ENCODE measurements at places on chromosomes 7 and 10.
A peak's percentile ranks its signal among the peaks of the same experiment; 100 is the strongest.

- DNase-seq = no peak
Measured at GRCh38 chr10:9922126-9922870, 1095.4 kb upstream of the CELF2 start.

DNA sequence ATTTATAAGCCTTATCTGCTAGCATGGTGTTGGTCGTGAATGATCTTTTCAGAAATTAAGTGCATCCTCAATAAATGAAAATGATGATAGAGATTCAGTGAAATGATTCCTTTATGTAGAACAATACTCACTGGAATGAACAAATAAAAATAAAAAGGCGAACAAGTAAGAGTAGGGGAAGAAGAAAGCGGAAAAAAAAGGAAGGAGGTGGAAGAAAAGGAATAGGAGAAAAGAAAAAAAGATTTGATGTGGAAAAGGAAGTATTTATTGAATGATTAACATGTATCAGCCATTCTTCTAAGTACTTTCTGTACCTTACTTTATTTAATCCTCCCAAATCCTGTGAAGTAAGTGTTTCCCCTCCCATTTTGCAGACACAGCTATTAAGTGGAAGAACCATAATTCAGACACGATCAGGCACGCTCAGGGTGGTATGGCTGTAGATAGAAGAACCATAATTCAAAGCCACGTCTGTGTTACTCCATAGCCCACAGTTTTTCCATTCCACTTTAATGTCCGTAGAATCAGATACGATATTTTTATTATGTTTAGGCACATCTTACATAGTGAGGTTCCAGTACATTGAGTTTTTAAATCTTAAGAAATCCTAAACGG lies 156.2 kb upstream of the LAMB4 start:
- DNase-seq = no peak

DNA sequence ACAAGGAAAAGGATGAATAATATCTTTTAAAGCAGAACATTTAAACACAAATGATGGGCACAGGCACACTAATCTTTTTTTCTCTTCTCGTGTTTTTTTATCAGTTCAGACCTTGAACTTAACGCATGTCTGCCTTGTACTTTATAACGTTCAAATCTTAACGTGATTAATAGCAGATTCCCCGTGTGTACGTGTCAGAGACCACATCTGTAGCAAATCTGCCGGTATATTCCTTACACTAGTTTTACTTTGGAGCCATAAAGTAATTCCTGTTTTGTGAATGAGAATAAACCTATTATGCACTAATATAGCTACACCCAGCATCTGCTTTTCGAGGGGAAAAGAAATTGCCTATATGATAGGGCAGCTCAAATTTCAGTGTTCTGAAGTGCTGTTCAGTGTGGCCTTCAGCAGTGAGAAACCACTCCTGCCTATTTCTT lies 166.0 kb upstream of the TCF7L2 start:
- no peak for DNase-seq

DNA sequence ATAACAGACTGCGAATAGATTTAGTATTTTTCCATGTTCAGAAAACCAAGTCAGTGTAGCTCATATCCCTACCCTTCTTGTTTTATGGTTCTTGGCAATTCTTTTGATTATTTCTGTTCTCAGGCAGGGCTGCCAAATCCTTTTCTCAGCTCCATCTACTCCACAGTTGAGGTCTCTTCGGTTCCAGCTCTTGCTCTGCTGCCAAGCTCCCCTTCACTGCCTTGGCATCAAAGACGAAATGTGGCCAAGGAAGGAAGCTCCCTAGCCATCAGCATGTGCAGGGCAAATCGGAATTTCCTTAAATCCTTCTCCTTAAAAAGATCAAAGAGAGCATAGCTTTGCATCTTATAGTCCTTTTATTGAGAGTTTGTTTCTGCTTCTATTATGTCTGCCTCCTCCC lies 116.4 kb upstream of the NOBOX start:
- no peak for DNase-seq

DNA sequence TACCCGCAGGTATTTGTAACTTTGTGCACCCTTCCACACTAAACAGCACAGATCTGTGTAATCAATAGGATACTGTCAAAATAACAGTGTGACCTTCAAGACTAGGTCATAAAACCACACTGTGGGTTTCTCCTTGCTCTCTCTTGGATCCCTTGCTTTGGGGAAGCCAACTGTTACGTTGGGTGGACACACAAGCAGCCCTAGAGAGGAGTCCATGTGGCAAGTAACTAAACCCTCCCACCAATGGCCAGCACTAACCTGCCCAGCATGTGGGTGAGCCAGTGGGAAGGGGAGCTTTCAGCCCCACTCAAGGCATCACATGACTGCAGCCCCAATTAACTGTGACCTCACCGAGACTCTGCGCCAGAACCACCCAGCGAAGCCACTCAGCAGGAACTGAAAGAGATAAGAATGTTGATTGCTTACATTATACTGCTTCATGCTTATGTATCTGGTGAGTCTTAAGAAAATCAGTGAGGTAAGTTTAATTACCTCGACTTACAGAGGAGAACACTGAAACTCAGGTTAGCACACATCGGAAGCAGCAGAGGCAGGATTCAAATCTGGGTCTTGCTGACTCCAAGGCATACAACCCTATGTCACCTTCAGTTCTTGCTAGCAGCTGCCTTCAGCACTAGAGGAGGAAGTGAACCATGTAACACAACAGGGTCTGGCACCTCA lies 9.4 kb upstream of the ZC3HAV1 start:
- no peak for DNase-seq

- DNase-seq = no peak
Measured at GRCh38 chr7:70456719-70457118, 675.2 kb upstream of the GALNT17 start.

- no peak for DNase-seq
Measured at GRCh38 chr7:27156508-27156898, at the start of gene HOXA7. Gene HOXA7, minus strand, starts transcription at chr7:27156675. Its CDS starts 130 bp downstream, at chr7:27156545.

- DNase-seq = no peak
Measured at GRCh38 chr10:69600761-69601330, 27.6 kb upstream of the NEUROG3 start.

- no peak for DNase-seq
Measured at GRCh38 chr7:32043688-32044087, 26.5 kb downstream of the PDE1C start.

DNA sequence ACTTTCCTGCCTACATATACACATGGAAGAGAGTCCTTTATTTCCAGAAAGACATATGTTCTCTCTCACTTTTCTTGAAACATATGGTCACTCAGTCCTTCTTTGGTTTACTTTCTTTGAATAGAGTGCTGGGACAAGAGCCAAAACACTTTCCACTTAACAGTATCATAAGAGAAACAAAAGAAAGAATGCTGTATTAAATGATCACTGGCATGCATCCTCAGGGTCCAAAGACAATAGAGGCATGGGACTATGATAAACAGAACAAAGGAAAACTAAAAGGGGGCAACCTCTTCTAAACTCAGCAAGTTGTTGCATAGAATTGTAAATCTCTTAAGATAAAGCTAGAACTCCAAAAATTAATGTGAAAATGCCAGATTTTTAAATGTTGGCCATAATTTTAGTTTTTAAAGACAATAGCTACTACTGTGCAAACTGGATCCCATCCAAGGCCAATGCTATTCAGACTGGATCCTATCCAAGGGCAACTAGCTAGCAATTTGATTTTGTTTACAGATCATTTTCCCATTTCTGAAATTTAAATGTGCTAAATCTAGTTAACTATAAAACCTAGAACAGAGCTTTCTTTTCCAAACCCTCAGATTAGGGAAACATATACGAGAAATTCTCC lies 687.5 kb downstream of the SORCS3 start:
- no peak for DNase-seq

GRCh38 chr7:148623586-148624282 lies 33.2 kb downstream of the C7orf33 start:
- DNase-seq = no peak

DNA sequence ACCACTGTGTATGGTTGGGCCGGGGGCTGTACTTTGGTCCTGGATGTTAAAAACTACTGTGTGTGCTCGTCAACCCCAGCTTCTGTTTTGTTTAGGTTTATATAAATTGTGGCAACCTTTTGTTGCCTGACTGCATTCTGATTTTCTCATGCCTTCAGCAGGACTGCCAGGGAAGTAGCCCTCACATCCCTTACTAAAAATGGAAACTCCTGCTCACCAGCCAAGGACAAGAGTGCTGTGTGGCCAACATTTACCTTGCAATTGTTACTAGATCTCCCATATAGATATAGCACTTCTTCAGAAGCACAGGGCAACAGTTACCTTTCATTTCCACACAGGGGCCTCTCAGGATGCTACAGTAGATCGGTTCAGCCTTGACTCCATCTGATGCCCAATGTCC lies 174.4 kb downstream of the TAX1BP1 start:
- DNase-seq = no peak

- DNase-seq = peak; percentile 84
Measured at GRCh38 chr7:65006094-65006992, at the start of gene ERV3-1. Gene ERV3-1, minus strand, starts transcription at chr7:65006687. Its CDS starts 13,661 bp downstream, at chr7:64993026.

GRCh38 chr7:25832456-25832855 lies 319.5 kb upstream of the NFE2L3 start:
- DNase-seq = no peak

DNA sequence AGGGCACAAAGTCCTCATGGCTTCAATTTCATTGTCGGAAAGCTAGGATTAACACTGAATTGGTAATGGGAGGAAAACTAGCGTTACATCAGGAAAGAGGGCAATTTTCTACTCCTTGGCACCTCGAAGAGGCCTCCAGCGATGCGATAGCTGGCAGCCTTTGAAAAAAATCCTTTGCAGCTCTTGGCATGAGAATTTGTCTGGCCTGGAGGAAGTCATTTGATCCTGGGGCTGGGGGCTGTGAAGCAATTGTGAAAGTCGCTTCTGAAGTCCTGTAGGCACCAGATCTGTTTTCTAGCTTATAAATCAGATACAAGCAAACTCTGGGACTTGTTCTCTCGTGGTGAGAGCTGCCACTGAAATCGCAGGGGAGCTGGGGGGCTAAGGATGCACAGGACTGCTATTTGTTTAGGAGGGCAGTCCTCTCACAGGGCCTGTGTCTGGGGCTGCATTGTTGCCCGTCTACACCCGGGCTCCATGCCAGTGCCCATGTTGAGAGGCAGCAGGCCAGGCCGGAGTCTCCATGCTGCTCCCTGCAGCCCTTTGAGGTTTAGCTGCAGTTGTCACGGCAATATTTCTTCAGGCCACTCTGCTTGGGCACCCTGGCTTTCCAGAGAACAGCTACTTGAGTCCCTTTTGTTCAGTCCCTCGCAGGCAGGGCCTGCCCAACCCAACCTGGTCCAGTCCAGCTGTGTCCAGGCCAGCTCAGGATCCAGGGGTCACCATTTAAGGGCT lies 206.8 kb upstream of the LYZL1 start:
- no peak for DNase-seq

GRCh38 chr10:34791947-34792346 lies 23.1 kb downstream of the PARD3 start:
- no peak for DNase-seq

- DNase-seq = no peak
Measured at GRCh38 chr7:33928986-33929385, 23.6 kb downstream of the BMPER start.

GRCh38 chr10:58013406-58013805 lies 254.3 kb downstream of the IPMK start:
- DNase-seq = no peak

GRCh38 chr7:155372782-155373358 lies 75.2 kb downstream of the INSIG1 start:
- DNase-seq = no peak

GRCh38 chr10:124743191-124744101 lies 732 bp downstream of the FAM53B start:
- peak; percentile 47 for DNase-seq

DNA sequence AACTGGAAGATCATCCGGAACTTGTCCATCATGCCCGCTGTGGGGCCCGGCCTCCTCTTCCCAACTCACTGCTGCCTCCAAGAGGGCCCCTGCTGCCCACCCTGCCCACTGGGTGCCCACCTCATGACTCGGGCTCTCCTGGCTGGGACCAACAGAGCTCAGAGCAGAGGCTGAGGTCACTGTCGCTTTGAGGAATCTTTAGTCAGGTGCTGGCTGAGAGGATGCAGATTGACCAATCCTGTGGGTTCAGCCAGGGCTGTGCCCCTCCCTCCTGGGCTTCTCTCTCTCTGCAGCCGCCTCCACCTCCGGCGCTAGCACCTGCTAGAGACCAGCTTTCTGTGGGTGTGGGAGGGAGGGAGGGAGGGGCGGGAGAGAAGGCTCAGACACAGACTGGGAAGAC lies at the start of gene CALHM1:
Gene CALHM1, minus strand, starts transcription at position 181 of the 400 bp plus-strand sequence. Its CDS starts 149 bp downstream, at position 32.
- no peak for DNase-seq

DNA sequence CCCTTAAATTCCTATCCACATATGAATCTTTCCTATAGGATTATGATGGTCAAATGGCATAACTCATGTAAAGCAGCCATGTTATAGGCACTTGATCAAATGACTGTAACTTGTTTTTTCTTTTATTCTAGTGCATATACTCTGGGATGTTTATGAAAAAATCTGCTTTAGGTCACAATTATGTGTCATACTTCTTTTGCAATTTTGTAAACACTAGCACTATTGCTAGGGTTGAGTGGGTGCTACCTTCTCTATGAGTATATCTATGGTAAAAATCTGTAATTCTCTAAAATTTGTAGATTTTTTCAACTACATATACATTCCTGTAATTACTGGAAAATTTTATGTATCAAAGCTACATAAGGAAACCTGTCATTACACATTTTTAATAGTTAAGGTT lies 50.0 kb downstream of the HGF start:
- no peak for DNase-seq

- no peak for DNase-seq
Measured at GRCh38 chr7:128836729-128837348, 6.6 kb downstream of the FLNC start.

DNA sequence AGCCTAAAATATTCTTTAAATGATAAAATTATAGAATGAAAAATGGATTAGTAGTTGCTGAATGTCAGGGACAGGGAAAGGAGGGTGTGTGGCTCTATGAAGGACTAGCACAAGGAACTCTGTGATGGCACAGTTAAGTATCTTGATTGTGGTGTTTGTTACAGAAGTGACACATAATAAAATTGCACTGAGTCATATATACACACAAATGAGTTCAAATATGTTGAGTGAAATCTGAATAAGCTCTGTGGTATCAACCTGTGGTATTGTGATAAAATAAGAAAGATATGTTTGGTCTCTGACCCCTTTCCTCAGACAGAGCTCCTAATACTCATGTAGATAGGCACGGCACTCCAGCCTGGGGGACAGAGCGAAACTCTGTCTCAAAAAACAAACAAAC lies 181.5 kb upstream of the TRIM24 start:
- no peak for DNase-seq

DNA sequence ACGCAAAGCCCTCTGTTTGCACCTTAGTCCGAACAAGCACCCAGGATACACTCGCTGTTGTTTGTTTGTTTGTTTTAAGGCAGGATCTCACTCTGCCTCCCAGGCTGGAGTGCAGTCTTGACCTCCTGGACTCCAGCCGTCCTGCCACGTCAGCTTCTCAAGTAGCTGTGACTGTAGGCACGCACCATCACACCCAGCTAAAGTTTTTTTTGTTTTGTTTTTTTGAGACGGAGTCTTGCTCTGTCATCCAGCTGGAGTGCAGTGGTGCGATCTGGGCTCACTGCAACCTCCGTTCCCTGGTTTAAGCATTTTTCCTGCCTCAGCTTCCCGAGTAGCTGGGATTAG lies 76.8 kb downstream of the CTBP2 start:
- DNase-seq = no peak

DNA sequence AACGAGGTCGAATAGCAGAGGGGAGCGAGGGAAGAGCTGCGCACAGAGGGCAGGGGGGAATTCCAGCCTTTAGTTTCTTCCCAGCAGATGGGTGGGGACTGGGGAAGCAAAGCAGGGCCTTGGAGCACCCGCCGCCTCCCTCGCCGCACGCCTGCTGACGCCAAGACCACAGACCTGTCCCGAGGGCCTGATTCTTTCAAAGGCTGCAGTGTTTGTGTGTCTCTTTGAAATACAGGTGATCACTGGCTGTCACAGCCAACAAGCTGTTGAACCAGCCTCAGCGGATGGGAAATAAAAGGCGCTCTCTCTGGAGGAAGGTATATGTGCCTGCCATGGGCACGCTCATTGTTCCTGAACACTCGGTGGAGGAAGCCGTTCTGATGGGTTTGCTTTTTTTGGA lies 119.3 kb downstream of the FAM53B start:
- no peak for DNase-seq
